ENCODE measurements at places on chromosomes 1 and 21.

DNA sequence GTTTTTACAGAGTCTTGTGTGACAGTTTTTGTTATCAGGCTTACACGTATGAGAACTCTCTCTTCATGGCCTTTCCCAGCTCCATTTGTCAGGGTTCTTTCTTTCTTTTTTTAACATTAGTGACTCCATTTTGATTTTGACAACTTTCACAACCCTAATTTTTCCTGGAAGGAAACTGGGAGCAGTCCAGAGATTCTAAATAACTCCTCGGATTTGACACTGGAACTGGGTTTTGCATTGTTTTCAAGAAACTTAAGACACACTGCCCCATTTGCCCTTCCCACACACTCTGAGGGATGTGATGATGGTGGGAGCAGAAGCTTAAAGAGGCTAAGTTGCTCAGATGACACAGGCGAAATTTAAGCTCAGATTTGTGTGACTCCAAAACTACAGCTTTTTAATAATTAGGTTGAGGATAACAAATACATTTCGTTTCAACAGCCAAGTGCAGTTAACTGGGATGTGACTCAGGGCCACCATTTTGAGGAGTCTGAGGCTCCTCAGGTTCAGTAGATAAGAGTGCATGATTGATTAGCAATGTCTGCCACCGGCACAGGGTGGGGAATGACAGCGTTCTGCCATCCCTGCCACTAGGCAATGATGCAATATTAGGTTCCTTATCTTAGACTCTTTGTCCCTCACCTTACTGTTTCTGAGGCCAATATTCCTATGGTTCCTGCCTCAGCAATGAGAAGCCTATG, 95.1 kb upstream of the ATP1A1 start:
- no peak for DNase-seq

DNA sequence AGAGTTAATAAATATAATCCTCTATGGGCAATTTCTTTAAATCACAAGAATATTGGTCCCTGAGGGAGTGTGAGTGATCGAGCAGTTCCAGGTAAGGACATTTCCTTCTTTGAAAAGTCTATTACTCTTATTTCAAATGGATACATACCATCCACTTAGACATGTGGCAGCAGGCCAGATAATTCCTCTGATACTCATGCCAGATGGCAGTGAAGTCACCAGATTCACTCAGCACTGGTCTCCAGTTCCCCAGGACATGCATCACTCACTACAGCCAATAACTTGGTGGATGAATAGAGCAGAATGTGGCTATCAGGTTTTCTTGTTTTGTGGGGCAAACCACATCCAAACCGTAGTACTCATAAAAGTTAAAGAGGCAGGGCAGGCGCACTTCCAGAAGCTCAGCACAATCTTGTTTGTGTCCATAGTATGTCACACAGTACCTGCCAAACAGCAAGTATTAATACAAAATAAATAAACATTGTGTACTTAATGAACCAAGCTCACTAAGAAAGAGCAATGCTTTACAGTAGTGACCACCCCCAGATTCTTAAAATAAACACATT, 74.2 kb upstream of the CD53 start:
- no peak for DNase-seq

- peak; percentile 98 for DNase-seq
Measured at GRCh38 chr1:3746830-3747521, 5.3 kb upstream of the CCDC27 start.

GRCh38 chr1:225962440-225962975, 21.5 kb upstream of the LEFTY2 start:
- peak; percentile 77 for DNase-seq

GRCh38 chr21:38982096-38982495, 176.4 kb downstream of the ETS2 start:
- no peak for DNase-seq

GRCh38 chr1:230382001-230382491, 44.1 kb downstream of the PGBD5 start:
- peak; percentile 24 for DNase-seq

GRCh38 chr1:235583511-235584001, 66.0 kb downstream of the GNG4 start:
- DNase-seq: peak; percentile 37

DNA sequence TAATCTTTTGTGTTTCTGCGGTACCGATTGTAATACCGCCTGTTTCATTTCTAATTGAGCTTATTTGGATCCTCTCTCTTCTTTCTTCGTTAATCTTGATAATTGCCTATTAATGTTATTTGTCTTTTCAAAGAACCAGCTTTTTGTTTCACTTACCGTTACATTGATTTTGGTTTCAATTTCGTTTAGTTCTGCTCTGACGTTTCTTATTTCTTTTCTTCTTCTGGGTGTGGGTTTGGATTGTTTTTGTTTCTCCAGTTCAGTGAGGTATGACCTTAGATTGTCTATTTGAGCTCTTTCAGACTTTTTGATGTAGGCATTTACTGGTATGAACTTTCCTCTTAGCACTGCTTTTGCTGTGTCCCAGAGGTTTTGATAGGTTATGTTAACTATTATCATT, 9.4 kb downstream of the OR2M2 start:
- DNase-seq: no peak

GRCh38 chr1:185425163-185425562, 108.1 kb upstream of the IVNS1ABP start:
- DNase-seq: no peak

DNA sequence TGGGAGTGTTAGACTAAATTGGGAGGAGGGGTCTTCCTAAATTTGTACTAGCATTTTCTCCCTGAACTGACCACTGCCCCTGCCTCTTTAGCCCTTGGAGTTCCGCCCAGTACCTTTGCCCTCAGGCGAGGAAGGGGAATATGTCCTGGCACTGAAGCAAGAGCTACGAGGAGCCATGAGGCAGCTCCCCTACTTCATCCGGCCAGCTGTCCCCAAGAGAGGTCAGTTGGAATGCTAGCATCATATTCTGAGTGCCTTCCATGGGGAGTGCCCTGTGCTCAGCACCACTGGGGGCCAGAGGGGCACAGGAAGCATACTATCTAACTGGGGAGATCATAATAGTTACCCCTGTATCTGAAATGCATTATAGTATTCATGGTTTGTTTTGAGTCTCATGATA, 10.7 kb downstream of the POLR3GL start:
- DNase-seq: no peak

DNA sequence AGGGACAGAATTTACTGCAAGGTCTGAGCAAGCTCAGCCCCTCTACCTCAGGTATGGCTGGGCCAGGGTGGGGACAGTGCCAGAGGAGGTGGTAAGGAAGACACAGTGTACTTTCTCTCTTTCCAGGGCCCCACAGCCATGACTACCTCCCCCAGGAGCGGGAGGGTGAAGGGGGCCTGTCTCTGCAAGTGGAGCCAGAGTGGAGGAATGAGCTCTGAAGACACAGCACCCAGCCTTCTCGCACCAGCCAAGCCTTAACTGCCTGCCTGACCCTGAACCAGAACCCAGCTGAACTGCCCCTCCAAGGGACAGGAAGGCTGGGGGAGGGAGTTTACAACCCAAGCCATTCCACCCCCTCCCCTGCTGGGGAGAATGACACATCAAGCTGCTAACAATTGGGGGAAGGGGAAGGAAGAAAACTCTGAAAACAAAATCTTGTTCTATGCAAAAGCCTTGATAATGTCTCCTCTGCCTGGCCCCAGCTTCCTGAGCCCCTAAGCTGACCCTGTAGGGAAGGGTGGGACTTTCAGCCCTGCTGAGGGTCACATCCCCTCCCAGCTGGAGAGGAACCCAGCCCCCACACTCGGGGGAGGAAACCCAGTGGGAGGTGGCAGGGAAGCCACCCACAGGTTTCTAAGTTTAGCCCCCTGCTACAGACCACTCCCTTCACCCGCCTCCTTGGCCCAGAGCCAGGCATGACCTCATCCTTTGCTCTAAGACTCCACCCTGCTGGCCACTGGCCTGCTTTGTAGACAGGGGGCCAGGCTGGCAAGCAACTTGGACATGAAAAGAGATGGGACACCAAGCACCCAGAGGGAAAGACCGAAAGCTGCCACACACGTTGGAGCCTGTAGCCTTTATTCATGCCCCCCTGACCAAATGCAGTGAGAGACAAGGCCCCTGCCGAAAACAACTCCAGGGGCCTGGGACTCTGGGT, 6.4 kb downstream of the RHOC start:
- peak; percentile 79 for DNase-seq

DNA sequence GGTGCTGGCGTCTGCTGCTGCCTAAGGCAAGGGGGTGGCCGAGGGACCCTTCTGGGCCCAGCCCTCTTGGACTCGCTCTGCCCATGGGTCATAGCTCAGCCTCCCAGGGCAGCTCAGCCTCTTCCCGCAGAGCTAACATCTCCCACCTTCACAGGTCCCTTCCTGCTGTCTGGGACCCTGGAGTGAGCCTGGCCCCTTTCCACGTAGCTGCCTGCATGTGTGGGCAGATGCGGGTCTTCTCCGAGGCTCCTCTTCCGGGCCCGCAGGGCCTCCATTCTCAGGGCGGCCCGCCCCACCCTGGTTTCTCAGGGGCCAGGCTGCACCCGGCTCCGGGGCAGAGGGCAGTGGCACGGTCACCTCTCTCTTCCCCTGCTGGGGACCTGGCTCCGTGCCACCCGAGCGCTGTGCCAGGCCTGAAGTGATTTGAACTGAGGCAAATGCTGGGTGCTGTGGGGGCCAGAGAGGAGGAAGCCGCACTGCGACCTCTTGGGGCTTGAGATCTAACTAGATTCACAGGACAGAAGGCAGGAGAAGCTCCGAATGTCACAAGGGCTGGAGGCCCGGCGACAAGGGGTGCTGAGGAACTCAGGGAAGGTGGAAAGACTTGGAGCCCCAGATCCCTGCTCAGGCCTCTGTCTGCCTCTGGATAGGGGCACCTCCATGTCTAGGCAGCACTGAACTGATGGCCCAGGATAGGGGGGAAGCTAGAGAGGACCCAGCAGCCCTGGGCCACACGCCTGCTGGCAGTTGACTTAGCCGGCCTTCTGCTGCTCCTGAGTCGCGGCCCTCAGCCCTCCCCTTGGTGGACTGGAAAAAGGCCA, 40.7 kb downstream of the COQ8A start:
- DNase-seq: no peak

DNA sequence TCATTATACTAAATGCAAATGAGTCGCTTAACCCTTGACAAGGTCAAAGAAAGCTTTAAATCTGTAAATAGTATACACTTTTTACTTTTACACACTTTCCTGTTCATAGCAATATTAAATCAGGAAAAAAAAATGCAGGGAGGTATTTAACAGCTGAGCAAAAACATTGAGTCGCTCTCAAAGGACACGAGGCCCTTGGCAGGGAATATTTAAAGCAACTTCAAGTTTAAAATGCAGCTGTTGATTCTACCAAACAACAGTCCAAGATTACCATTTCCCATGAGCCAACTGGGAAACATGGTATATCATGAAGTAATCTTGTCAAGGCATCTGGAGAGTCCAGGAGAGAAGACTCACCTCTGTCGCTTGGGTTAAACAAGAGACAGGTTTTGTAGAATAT, 62.7 kb downstream of the CAPN2 start:
- no peak for DNase-seq

DNA sequence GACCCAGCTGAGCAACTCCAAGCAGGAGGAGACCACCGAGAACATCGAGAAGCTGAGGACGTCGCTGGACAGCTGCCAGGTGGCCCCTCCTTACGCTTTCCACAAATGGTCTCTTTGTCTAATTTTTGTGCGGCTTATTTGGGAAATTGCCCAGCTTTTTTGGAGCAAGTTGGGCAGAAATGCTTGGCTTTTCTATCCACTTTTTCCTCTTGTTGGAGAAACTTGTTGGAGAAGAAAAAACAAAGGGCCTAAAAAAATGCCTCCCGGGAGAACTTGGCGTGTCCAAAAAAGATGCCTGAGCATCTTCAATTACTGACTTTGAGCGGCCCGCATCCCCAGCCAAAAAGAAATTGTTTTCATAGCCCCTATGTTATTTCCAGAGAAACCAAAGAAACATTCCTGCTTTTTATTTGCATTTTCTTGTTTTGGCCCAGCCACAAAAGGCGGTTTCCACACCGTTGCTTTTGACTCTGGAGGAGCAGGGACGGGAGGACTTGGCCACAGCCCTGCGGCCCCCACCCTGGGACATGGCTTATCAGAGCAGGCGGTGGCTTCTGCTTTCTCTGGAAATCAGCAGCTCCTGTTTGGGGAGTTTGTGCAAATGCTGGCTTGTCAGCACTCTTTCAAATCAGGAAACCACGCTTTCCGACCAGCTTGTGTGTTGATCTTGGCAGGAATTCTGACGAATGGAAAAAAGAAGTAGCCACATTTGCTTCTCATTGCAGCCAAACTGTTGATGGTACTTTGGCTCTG, 81.2 kb upstream of the EFHD2 start:
- no peak for DNase-seq

- no peak for DNase-seq
Measured at GRCh38 chr1:110638058-110638457, 31.9 kb upstream of the KCNA2 start.

DNA sequence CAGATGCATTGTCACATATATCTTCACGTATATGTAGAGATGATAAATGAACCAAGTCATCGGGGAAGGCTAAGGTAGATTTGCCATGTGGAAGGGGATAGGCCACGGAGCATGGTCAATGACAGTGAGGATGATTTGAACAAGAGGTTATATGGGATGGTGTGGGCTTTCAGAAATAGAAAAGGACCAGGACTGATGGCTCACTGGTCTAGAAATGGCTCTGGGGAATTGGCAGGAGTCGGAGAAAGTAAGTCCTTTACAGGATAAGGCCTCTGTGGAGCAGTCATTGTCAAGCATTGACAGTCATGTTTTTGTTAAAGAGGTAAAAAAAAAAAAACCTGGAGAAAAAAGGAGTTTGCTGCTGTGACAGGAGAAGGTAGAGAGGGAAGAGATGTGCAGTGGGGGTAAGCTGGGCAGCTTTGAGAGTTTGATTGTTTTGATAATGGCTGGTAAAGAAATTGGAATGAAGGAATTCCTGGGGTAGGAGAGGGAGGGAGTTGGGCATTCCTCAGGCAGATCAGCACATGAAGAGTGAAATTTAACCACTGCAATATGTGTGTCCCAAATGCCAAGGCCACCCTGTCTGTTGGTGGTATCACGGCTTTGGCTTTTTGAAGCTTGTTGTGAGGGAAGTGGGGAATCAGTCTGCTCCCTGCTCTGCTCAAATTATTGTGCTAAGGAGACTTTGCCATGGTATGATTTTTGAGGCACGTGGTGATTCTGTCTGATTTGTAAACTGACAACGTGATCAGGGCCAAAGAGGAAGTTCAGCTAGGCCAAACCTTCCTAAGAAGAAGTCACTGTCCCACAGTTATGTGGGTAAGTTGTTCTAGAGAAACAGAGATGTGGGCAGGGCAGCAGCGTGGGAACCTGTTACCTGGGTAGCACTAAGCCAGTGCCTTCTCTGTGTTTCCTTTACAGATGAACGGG, 26.0 kb downstream of the MACF1 start:
- no peak for DNase-seq
